ENCODE measurements at places on chromosomes 11 and 22. TPM values are rescaled to one million over a fixed set of nuclear protein-coding genes. Genes with fewer than 3 reads are reported as not detected.

DNA sequence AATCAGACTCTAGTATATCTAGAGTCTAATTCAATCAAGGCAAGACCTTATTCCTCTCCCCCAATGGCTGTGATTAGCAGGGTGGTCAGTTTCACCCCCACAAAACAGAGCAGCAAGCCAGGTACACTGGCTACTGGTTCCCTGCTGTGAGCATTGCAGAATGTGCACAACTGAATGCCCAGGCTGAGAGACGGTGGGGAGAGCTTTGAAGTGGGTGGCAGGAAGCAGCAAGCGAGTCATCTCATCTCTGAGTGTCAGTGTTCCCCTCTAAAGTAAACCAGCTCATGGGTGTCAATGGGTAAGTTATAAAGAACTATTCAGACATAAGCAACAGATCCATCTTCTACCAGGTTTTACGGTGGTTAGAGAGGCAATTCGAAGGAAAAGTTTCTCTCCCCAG, 37.6 kb downstream of the GAB4 start:
- no peak for DNase-seq

DNA sequence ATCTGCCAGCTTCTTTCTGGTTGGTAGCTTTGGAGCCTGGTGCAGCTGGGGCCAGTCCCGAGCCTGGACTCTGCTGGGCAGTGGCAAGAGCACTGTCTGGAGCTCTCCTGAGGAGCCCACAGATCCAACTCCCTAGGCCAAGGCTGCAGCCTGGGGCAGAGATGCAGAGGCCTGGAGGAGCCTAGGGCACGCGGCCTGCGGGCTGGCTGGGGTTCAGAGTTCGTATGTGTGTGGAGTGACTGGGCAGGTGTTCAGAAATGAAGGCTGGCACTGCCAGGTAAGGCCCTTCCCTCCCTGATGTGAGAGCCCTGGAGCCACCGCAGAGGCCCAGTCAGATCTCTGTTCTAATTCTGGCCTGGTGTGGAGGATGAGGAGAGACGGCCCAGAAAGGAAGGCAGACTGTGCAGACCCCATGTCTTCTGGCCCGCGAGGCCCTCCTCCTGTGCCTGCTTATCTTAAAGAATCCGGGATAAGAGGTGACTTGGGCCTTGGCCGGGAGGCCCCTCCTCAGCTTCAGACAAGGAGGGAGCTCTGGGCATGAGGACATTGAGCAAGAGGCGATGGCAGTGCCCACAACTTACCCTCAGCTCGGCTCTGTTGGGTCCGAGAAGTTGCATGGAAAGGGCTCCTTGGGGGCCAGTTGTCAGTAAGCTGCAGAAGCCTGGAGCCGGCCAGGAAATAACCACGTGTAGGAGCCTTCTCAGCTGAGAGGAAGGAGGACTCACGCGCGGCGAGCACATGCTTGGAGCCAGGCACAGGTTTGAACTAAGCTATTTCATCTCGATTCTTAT, 62.2 kb upstream of the B3GAT1 start:
- DNase-seq, result no peak

NDUFV1 gene
- total RNA-seq, result 768 TPM

DNA sequence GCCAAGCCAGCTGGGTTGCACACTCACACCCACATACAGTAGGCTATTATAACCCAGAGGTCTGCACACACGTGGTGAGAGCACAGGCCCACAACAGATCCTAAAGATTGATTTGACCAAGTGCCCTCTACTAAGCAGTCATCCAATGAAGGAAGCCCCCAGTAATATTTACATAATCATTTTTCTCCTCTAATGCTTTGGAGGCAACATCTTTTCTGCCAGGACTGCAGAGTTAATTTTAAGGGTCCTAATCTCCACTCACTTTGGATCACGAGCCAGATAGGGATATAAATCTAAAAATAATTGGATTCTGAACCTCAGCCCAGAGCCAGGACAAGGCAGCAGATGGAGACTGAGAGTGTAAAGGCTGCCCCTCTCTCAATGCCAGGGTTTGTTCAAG, 49.1 kb upstream of the MTNR1B start:
- DNase-seq, result no peak

DNA sequence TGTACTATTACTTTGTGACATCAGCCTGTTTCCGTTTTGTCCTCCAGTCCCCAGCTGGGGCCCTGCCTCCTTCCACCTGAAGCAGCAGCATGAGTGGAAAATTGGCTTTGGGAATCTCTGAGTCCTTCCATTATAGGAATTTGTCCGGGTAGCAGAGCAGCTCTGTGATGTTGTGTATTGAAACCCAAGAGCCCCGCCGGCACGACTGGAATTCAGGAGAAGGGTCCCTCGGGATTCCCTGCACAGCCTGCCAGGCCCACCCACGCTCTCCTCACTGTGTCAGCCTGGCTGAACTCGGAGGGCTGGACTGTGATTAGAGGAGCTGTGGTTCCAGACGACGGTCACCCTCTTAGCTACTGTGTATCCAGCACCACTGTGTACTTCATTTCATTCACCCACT, 18.8 kb upstream of the TSPAN18 start:
- DNase-seq, result no peak

DNA sequence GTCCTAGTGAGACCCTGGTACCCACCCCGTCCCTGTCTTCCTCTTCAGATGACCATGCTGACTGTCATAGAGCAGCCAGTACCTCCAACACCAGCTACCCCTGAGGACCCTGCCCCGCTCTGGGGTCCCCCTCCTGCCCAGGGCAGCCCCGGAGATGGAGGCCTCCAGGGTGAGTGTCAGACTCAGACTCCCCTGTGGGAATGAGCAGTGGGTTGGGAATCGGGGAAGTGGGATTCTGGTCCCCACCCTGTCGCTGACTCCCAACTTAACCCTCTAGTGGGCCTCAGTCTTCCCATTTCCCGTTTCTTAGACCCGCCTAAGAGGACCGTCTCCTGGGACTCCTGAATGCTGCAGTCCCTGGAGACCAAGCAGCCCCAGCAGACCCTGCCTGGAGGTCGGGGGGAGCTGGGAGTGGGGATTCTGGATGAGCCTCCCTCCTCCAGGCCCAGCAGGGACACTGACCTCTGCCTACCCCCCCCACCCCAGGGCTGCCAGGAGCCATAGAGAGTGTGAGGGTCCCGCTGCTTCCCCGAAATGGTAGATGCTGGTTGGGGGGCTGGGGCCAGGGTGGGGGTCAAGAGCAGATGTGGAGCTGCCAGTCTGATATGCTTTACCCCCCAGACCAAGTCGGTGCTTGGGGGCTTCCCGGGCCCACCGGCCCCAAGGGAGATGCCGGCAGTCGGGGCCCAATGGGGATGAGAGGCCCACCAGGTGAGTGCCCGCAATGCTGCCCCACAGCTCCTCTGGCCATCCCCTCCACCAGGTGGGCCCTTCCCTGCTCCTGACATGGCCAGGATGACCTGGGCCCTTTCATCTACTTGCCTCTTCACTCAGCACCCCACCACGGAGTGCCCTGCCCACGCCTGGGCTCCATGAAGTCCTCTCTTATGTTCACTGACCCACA, 25.5 kb downstream of the EMID1 start:
- DNase-seq, result no peak

DNA sequence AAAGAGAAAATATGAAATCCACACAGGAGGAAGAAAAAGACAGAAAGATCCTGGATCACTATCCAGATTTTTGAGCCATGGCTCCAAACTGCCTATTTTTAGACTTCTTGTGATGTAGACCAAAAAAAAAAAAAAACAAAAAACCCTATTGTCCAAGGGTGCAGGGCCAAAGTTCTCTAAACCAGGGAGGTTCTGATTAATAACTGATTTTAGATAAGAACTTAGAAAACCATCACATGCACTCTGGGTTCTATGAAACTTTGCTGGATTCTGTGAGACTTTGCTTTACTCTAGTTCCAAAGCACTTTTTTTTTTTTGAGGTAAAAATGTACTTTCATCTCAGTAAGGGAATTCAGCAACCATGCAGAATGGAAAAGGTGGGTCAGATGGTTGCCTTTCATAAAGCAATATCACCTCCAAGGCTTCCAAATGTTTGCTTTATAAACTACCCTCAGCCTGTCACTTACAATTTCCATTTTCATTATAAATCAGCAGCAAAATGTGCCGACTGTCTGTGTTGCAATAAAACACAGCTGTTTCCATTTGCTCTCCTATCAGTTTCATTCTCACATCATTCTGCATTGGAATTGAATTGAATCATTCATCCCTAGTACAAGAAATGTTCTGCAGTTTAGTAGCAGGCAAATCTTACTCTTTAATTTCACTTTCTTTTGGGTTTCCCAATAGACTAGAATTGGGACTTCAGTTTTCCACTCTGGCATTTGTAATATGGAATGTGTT, 1584.3 kb upstream of the RAG2 start:
- no peak for DNase-seq

- DNase-seq, result no peak
These were observed 6.9 kb downstream of the OR10V1 start for GRCh38 chr11:59706518-59707285.

DNA sequence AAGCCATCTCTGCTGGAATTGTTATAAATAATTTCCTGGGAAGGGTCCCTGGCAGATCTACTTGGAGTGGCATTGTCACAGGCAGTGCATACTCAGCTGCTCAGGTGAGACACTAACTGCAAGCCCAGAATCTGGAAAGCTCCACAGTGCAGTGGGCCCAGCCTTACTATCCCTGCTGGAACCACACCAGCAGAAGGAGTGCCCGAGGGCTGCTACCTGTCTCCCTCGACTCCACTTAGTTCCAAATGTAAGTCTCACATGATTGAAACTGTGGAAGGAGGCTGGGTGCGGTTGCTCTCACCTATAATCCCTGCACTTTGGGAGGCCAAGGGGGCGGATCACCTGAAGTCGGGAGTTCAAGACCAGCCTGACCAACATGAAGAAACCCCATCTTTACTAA, 14.3 kb upstream of the SYVN1 start:
- no peak for DNase-seq

GLYAT gene
- total RNA-seq, result 0.59 TPM

- no peak for DNase-seq
These were observed 52.6 kb downstream of the XRRA1 start for GRCh38 chr11:74896311-74896710.

DNA sequence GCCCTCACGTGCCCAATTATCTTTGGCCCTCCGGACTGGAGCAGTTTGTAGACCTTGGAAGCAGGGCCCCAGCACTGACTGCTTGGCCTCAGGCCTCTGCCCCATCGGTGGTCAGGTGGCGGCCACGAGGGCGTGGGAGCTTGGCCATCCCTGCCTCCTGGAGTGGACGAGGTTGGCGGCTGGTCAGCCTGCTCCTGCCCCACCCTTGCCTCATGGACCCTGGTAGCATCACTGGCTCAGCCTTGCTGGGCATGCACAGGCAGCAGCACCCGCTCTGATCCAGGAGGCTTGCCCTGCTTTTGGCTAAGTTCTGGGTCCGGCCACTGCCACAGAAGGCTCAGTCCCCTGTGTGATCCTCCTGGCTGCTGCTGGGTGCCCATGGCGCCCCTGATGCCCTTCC, 4.1 kb downstream of the KRTAP5-3 start:
- no peak for DNase-seq

DNA sequence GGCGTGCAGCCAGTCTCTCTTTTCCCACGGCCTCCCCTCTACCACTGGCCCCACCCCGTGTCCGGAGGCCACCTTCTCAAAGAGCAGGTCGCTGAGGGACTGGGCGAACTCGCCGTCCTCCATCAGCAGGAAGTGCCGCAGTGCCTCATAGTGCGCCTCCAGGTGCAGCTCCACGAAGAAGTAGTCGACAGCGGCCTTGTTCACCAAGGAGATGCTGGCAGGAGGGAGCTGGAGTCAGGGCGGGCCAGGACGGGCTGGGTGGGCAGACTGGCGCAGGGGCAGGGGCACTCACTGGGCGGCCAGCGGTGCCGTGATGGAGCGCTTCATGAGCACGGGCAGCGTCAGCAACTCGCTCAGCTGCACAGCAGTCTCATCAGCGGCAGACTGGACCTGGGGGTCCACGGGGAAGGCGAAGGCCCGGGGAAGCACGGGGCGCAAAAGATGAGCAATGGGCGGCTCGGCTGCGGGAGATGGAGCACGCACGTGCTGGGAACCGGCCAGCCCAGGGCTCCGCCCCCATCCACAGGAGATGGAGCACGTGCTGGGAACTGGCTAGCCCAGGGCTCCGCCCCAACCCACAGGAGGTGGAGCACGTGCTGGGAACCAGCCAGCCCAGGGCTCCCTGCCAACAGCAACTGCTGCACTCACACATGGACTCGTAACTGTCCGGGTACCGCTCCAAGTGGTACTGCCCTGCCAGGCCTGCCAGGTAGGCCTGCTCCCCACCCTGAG, 18.4 kb downstream of the SELENOO start:
- peak; percentile 94 for DNase-seq

ART1 gene
- 0.52 TPM for total RNA-seq

- no peak for DNase-seq
These were observed 7.2 kb downstream of the MICAL2 start for GRCh38 chr11:12117611-12118010.

GRCh38 chr11:62710001-62710345, 2.5 kb downstream of the GNG3 start:
- DNase-seq, result no peak

DNA sequence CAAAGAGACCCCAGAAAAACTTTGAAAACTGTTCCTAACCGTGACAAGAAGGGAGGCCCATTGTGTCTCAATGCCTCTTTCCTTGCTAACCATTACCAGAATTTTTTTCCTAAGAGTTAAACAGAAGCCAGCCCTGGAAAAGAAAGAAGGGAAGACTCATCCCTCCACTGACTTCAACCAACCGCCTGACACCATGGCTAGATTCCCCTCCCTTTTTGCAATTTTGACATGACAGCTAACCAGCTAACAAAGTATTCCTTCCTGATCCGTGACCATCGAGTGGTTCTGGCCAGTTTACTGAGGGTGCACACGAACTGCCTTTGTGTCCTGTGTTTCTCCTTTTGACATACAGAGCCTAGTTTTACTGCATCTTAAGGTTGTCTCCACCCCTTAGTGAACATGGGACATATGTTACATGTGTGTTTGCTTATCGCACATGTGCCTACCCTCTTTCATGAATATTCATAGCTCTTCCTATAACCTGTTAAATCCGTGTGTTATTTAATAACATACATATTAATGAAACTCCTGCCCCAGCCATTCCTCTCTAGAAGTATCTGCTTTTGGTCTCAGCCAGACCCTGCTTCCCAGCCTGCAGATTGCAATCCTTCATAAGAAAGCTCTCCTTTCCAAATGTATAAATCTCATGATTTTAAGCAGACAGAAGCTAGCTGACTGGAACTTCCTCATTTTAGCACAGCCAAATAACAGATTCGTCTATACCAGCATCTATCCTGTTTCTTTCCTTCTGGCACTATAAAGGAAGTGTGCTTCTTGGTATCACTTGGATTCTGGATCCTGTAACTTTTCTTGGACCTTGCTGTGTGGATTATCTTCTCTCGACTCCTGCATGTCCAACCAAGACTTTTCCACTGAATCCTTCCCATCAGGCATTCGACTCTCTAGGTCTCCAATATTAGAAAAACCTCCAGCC, 37.8 kb downstream of the RASSF10 start:
- DNase-seq, result no peak

FGF19 gene
- total RNA-seq, result not detected

DNA sequence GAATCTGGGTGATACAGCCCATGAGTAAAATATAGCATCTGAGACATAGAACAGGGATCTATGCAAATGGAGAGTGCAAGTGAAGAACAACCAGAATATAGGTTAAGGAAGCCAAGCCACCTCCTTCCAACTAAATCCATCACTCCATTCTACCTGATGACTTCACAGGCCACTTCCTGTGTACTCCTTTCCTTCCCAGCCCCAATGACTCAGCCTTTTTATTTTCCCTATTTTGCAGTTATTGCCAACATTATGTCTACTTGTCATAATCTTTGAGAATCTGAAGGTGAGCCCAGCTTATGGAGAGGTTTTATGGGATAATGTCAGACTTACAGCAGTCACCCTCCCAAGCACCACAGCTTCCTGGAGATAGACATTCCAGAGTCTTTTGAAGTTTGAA, 1.4 kb upstream of the OR52M1 start:
- no peak for DNase-seq

ANO9 gene
- total RNA-seq, result 1.3 TPM

- no peak for DNase-seq
These were observed 29.5 kb downstream of the CD82 start for GRCh38 chr11:44595006-44595405.

All from left ventricle myocardium superior (tissue), 1 donor.